Mammary epithelial cell (primary cell): ENCODE measurements at places on chromosomes 3 and 15. TPM values are rescaled to one million over a fixed set of nuclear protein-coding genes. Genes with fewer than 3 reads are reported as not detected.

The CLDN16 gene
- polyA plus RNA-seq, result 0.08 TPM

The MINAR1 gene
- 0.06 TPM for polyA plus RNA-seq

The PLSCR4 gene
- 3.4 TPM for polyA plus RNA-seq

The ALPK3 gene
- polyA plus RNA-seq, result 0.09 TPM

The SLC38A3 gene
- 0.06 TPM for polyA plus RNA-seq

The RPL22L1 gene
- polyA plus RNA-seq, result 193 TPM

The HAUS2 gene
- polyA plus RNA-seq, result 23.0 TPM

The FAM227B gene
- 2.4 TPM for polyA plus RNA-seq

The RSL24D1 gene
- 36.4 TPM for polyA plus RNA-seq
